ENCODE measurements at places on chromosomes 4 and X. TPM values are rescaled to one million over a fixed set of nuclear protein-coding genes. Genes with fewer than 3 reads are reported as not detected.
A peak's percentile ranks its signal among the peaks of the same experiment; 100 is the strongest.

DNA sequence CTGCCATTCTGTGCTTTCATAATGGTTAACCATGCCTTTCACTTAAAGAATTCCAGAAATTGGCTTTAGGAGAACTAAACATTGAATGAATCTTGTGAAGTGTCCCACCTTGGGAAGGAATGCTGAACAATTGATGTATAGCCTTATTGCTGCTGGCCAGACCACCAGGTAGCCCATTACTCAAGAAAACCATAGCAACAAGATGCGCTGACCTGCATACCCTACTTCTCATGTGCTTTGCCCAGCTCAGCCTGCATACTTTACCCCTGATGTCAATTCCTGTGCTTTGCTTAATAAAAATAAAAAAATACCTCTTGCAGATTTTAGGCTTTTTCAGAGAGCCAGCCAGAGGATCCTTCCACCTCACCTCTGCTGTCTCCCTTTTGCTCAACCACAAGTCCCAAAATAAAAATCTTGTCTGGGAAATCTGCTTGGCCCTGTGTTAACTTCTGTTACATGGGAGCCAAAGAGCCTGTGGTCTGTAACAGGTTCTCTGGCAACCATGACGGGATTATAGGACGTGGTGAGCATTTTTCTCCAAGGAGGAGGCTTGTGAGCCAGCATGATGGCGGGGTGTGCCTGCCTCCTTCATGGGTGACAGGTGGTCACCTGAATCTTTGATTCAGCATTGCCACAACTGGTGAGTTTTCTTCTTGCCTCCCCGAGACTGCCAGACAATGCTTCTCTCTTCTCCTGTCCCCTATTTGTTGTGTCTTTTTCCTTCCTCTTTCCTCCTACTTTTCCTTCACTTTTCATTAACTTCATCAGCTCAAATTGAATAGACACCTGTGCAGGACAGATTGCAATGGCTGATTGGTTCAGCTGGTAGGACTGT, 106.8 kb downstream of the ARSJ start:
- no peak overlapping the region for H3K27ac ChIP-seq
- H3K4me3 ChIP-seq: no peak overlapping the region
- peaks cover 6% of the 10 kb centered on the region for H3K4me1 ChIP-seq
- no peaks in the 10 kb centered on the region for H3K27me3 ChIP-seq
- no peak for DNase-seq

Gene MAGEA4
- total RNA-seq: not detected

Gene ARMCX1
- total RNA-seq: 0.45 TPM

Gene GNRHR
- not detected for total RNA-seq

Gene PCDH11X
- not detected for total RNA-seq

DNA sequence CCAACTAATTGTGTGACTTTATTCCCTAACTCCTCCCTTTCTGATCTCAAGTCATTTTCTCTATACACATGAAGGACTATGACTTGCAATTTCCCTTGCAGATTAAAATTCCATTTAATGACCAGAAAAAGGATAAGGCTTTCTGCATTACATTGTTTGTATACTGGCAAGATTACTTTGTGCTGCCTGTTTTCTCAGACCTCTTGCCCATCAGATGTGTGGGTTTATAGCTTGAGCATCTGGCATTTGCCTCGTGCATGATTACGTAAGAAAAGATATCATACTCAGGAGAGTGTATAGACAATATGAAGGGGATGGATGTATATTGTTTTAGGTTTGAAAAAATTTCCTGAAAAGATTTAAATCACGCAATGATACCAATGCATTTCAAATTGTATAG, 593.8 kb upstream of the SLIT2 start:
- no peak for DNase-seq
- H3K36me3 ChIP-seq: no peaks in the 10 kb centered on the region
- no peaks in the 10 kb centered on the region for H3K27me3 ChIP-seq

DNA sequence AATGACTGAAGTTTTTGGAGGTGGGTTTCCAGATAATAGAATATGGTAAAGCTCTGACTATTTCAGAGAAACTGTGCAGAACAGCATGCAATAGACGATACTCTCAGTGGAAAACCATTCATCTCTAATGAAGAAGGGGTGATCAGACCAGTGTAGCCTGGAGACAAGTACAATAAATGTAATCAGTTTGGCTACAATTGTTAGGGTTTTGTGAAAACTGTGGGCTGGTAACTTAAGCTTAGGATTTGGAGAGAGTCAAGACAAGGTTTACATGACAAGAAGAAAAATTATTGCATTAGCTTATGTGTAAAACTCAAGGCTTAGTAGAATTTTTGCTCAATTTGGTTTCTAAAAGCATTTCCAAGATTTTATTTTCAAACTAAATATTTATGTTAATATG, 241.5 kb upstream of the ANKRD50 start:
- H3K27ac ChIP-seq: no peak overlapping the region
- DNase-seq: no peak
- H3K27me3 ChIP-seq: no peaks in the 10 kb centered on the region
- H3K4me1 ChIP-seq: no peaks in the 10 kb centered on the region

- DNase-seq: no peak
- H3K4me1 ChIP-seq: peaks cover 70% of the 10 kb centered on the region
- no peaks in the 10 kb centered on the region for H3K27me3 ChIP-seq
- peak overlapping the region; percentile 84 for H3K27ac ChIP-seq
Observed at GRCh38 chr4:152680988-152681603, 1.3 kb upstream of the TMEM154 start.

- DNase-seq: no peak
- H3K27me3 ChIP-seq: peaks cover 6% of the 10 kb centered on the region
- H3K4me3 ChIP-seq: no peak overlapping the region
- H3K36me3 ChIP-seq: no peaks in the 10 kb centered on the region
- H3K27ac ChIP-seq: no peak overlapping the region
Observed at GRCh38 chr4:100290585-100290984, 100.3 kb upstream of the DDIT4L start.

Gene HSD17B11
- 39.5 TPM for total RNA-seq

Gene CYSLTR1
- 14.4 TPM for total RNA-seq

DNA sequence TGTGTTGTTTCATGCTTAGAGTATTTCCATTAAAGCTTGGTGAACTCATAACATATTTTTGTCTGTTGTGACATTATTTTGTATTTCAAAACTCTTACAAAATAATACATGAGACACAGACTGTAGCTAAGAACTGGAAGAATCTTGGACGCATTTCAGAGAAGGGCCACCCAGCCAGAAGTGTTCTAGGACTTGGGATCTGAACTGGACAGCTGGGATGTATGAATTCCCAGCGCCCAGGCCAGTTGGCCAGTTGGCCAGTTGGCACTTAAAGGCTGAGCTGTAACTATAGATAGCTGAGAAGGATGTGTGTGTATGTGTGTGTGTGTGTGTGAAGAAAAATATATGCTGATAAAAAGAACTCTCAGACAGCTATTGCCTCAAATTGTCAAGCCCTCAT, 193.4 kb upstream of the GPR101 start:
- no peaks in the 10 kb centered on the region for H3K36me3 ChIP-seq
- no peaks in the 10 kb centered on the region for H3K27me3 ChIP-seq
- H3K4me3 ChIP-seq: no peak overlapping the region
- no peak for DNase-seq

DNA sequence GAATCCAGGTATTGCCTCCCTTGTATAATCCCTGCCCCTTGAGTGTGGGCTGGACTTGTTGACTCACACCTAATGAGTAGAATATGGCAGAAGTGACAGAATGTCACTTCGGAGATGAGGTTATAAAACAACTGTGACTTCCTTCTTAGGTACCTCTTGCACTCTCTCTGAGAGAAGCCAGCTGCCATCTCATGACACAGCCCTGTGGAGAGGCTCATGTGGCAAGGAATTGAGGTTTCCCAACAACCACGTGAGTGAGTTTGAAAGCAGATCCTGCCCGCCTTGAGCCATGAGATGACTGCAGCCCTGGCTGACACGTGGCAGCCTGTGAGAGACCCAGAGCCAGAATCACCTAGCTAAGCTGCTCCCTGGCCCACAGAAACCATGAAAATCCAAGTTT, 13.5 kb downstream of the ASB11 start:
- peak; percentile 43 for DNase-seq
- H3K27me3 ChIP-seq: no peaks in the 10 kb centered on the region
- H3K27ac ChIP-seq: no peak overlapping the region
- no peaks in the 10 kb centered on the region for H3K36me3 ChIP-seq
- H3K4me1 ChIP-seq: peaks cover 21% of the 10 kb centered on the region
- H3K4me3 ChIP-seq: no peak overlapping the region

DNA sequence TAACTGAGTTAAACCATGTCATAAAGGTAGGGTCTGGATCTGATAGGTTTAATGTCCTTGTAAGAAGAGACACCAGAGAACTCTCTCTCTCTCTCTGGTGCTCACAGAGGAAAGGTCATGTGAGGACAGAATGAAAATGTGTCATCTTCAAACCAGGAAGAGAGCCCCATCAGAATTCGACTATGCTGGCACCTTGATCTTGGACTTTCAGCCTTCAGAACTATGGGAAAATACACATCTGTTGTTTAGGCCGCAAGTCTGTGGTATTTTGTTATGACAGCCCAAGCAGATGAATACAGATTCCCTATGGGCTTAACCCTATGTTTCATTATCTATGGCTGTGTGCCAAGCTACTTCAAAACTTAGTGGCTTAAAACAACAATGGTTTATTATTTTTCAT, 105.5 kb upstream of the DDIT4L start:
- H3K36me3 ChIP-seq: no peaks in the 10 kb centered on the region
- no peak overlapping the region for H3K4me3 ChIP-seq
- no peak for DNase-seq
- no peak overlapping the region for H3K27ac ChIP-seq

DNA sequence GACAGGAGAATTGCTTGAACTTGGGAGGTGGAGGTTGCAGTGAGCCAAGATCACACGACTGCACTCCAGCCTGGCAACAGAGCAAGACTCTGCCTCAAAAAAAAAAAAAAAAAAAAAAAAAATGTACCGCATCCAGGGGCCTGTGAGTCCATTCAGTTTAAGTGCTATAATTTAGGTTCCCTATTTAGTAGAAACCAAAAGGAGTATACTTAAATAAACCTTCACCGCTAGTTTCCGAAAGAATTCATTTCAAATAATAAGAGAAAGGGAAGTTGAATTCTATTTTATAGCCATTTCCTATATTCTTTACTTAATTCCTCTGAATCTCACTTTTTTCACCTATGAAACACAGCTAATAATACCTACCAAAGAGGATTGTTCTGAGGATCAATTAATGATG, 20.8 kb upstream of the LRBA start:
- DNase-seq: no peak
- H3K4me1 ChIP-seq: peaks cover 15% of the 10 kb centered on the region
- no peak overlapping the region for H3K4me3 ChIP-seq
- H3K36me3 ChIP-seq: no peaks in the 10 kb centered on the region
- no peak overlapping the region for H3K27ac ChIP-seq

Gene RAI2
- total RNA-seq: not detected

Gene PIR
- 5.6 TPM for total RNA-seq

DNA sequence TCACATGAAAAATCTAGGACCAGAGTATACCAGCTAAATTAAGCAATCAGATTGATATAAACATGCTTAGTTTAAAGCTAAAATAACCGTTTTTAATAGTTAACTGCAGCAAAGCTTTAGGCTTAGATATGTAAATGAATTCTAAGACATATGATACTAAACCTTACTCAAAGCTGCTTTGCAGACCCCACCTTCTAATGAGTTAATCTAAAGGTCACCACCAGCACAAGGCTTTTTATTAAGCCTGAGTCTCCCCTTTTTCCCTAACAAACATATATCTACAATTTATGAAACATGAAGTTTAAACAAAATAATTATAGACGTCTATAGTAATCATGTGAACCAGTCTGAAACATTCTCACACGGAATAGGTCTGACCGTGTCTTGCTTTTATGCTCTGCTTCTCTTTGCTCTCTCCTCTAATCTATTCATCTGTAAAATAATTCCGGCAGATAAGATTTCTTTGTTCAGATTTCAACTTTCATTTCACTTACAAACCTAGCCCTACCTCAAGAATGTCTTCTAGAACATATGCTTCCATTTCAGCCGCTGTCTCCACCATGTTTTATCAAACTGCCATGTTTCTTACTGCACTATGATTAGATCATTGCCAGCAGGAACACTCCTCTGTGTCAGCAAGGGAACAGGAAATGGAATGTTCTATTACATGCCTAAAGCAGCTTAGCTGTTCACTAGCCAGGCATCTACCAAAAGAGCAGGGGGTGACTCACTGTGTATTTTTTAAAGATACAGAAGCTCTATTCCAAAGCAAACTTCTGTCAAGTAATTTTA, 35.9 kb downstream of the ANKRD17 start:
- peaks cover 20% of the 10 kb centered on the region for H3K4me1 ChIP-seq
- no peaks in the 10 kb centered on the region for H3K27me3 ChIP-seq
- peaks cover 4% of the 10 kb centered on the region for H3K36me3 ChIP-seq
- peak; percentile 62 for DNase-seq
- H3K27ac ChIP-seq: no peak overlapping the region
- no peak overlapping the region for H3K4me3 ChIP-seq

DNA sequence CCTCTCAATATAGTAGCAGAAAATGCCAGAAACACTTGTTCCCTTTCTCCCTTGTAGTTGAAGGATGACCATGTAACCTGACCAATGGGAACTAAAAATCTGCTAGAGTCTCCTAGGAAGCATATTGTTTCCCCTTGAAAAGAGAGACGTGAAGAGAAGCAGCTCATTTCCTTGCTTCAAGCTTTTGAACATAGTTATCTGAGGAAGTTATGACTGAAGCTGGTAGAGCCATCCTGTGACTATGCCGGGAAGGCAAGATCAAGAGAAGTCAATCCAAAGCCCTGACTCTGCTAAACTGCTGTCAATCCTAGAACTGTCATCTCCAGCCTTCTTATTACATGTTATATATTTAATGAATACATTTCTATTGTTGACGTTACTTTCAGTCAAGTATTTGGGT, 66.6 kb downstream of the EIF4E start:
- H3K4me3 ChIP-seq: no peak overlapping the region
- peaks cover 11% of the 10 kb centered on the region for H3K4me1 ChIP-seq
- no peak overlapping the region for H3K27ac ChIP-seq
- H3K27me3 ChIP-seq: no peaks in the 10 kb centered on the region
- no peak for DNase-seq

Gene ERAS
- not detected for total RNA-seq

DNA sequence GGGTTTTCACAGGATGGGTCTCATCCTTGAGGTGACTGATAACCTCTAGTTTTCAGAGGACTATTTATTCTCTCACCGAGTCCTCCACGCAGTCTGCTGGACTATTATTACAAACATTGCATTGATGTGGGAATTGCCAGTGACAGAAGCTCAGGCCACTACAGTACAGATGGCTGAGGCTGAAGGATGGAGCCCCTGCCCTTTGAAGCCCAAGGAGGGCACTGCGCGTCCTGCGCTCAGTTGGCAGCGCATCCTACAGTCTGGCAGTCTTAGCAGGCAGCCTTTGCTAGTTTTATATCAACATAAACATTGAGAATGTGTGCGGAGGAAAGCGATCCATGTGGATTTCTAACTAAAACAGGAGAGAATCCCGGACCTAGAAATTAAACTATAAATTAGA, 1.5 kb upstream of the RELL1 start:
- peak overlapping the region; percentile 95 for H3K4me3 ChIP-seq
- no peak for DNase-seq
- H3K27ac ChIP-seq: no peak overlapping the region
- peaks cover 4% of the 10 kb centered on the region for H3K27me3 ChIP-seq
- H3K4me1 ChIP-seq: peaks cover 28% of the 10 kb centered on the region

Gene PABPC1L2A
- total RNA-seq: not detected
